ENCODE measurements at places on chromosomes 2 and 18. TPM values are rescaled to one million over a fixed set of nuclear protein-coding genes. Genes with fewer than 3 reads are reported as not detected.

EN1 gene
- total RNA-seq, result not detected

TEX44 gene
- total RNA-seq, result not detected

- no peaks in the 10 kb centered on the region for H3K27me3 ChIP-seq
- no peak for DNase-seq
- H3K36me3 ChIP-seq, result no peaks in the 10 kb centered on the region
- H3K27ac ChIP-seq, result no peak overlapping the region
Observed at GRCh38 chr18:74273394-74273793, 18.4 kb downstream of the CYB5A start.

C2orf66 gene
- not detected for total RNA-seq

OTOS gene
- not detected for total RNA-seq

DNA sequence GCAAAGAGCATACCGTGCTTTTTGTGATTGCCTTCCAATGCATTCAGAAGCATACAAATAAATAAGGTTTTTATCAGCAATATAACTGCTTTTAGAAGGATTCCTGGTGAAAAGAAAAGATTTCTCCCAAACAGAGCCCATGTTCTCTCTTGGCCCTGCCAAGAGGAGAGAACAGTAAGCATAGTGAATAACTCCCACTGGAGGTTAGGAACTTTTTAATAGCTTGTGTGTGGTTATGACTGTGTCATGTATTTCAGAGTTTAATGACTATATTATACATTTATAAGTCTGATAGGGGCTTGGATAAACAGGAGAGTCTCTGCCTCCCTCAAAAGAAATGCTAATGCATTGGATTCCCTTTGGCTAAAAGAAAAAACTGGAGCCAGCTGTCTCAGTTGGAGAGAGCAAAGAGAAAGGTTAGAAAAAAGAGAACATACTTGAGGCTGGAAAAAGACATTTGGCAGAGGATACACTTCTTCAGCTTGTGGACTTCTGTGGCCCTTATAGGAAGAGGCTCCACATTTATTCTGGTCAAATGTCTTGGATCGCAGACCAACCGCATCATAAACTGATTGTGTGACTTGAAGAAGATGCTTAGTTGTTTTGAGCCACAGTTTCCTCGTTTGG is 63.0 kb upstream of the SPRED2 start:
- no peaks in the 10 kb centered on the region for H3K4me1 ChIP-seq
- H3K36me3 ChIP-seq, result no peaks in the 10 kb centered on the region
- peaks cover 23% of the 10 kb centered on the region for H3K27me3 ChIP-seq
- no peak overlapping the region for H3K4me3 ChIP-seq
- no peak for DNase-seq
- no peak overlapping the region for H3K27ac ChIP-seq

CYP26B1 gene
- 3.1 TPM for total RNA-seq

DNA sequence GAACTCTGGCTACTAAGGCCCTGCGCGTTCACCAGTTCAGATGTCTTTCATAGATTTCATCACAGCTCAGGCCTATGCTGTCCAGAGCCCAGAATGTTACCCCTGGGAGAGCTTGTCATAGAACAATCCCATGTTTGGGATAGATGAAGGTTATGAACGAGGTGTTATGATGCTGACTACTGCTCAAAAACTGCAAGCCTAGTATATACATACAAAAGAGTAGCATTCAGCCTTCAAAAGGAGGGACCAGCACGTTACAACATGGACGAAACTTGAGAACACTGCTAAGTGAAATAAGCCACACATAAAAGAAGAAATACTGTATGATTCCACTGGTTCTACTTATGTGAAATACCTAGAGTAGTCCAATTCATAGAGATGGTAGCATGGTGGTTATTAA is 401.9 kb downstream of the NBAS start:
- no peak overlapping the region for H3K4me3 ChIP-seq
- no peak overlapping the region for H3K27ac ChIP-seq
- H3K36me3 ChIP-seq, result no peaks in the 10 kb centered on the region
- DNase-seq, result no peak
- H3K4me1 ChIP-seq, result peaks cover 14% of the 10 kb centered on the region

- H3K27ac ChIP-seq, result no peak overlapping the region
- H3K27me3 ChIP-seq, result no peaks in the 10 kb centered on the region
- H3K36me3 ChIP-seq, result no peaks in the 10 kb centered on the region
- DNase-seq, result no peak
- H3K4me3 ChIP-seq, result no peak overlapping the region
Observed at GRCh38 chr2:237190966-237191713, 105.5 kb downstream of the COPS8 start.

- H3K4me1 ChIP-seq, result peaks cover 44% of the 10 kb centered on the region
- H3K27ac ChIP-seq, result peak overlapping the region; percentile 61
Observed at GRCh38 chr2:69641887-69642708, 1.4 kb downstream of the AAK1 start.

DNA sequence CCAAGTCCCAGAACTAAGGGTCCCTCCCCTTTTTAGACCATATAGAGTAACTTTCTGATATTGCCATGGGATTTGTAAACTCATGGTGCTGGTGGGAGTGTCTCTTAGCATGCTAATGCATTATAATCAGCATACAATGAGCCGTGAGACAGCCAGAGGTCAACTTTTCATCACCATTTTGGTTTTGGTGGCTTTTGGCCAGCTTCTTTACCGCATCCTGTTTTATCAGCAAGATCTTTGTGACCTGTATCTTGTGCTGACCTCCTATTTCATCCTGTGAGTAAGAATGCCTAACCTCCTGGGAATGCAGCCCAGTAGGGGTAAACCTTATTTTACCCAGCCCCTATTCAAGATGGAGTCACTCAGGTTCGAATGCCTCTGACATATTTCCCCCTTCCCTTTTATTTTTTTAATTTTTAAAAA is 148.2 kb downstream of the PHLPP1 start:
- DNase-seq, result no peak
- no peaks in the 10 kb centered on the region for H3K27me3 ChIP-seq
- H3K4me3 ChIP-seq, result no peak overlapping the region
- H3K27ac ChIP-seq, result no peak overlapping the region
- peaks cover 22% of the 10 kb centered on the region for H3K4me1 ChIP-seq

- H3K27me3 ChIP-seq, result no peaks in the 10 kb centered on the region
- DNase-seq, result no peak
- peaks cover 10% of the 10 kb centered on the region for H3K36me3 ChIP-seq
- H3K4me3 ChIP-seq, result no peak overlapping the region
- no peak overlapping the region for H3K27ac ChIP-seq
- no peaks in the 10 kb centered on the region for H3K4me1 ChIP-seq
Observed at GRCh38 chr2:174815526-174815925, 51.3 kb upstream of the CHRNA1 start.

DNA sequence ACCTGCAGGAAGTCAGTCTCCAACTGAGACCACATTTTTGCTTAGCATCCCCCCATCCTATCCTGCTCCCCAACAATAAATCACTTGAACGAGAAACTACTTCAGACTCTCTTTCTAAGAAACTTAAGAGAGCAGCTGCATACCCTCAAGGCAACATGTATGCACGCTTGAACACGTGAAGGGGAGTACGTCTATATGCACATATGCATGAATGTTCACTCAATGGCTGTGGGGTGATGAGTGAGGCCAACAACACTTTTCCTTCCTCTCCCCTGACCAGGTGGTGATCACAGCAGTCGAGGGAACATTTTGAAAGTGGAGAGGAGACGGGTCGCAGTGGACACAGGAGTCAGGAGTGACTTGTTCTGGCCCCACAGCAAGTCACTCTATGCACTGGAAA is 79.8 kb upstream of the LPIN2 start:
- peaks cover 80% of the 10 kb centered on the region for H3K36me3 ChIP-seq
- H3K27ac ChIP-seq, result no peak overlapping the region
- H3K4me3 ChIP-seq, result no peak overlapping the region
- no peaks in the 10 kb centered on the region for H3K27me3 ChIP-seq
- no peak for DNase-seq
